ENCODE measurements at places on chromosomes 1 and 21.

DNA sequence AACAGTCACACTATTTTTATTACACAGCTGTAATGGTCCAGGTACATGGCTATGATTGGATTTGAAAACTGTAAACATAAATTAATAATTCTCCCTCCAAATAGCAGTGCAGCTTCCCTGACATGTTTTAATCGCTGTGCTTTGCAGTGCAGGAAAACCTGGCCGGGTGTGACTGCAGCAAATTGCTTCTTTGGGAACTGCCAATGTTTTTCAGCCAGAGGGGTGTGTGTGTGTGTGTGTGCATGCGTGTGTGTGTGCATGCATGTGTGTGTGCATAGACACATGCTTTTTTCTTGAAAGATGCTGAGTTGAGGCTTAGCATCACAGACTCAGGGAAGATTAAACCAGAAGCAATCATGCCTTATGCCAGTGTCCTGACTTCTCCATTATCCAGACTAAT, 231.2 kb downstream of the PRDM2 start:
- no peaks in the 10 kb centered on the region for H3K36me3 ChIP-seq
- no peaks in the 10 kb centered on the region for H3K4me1 ChIP-seq
- no peak for DNase-seq
- H3K27me3 ChIP-seq: no peaks in the 10 kb centered on the region
- H3K27ac ChIP-seq: no peak overlapping the region
- no peak overlapping the region for H3K4me3 ChIP-seq

DNA sequence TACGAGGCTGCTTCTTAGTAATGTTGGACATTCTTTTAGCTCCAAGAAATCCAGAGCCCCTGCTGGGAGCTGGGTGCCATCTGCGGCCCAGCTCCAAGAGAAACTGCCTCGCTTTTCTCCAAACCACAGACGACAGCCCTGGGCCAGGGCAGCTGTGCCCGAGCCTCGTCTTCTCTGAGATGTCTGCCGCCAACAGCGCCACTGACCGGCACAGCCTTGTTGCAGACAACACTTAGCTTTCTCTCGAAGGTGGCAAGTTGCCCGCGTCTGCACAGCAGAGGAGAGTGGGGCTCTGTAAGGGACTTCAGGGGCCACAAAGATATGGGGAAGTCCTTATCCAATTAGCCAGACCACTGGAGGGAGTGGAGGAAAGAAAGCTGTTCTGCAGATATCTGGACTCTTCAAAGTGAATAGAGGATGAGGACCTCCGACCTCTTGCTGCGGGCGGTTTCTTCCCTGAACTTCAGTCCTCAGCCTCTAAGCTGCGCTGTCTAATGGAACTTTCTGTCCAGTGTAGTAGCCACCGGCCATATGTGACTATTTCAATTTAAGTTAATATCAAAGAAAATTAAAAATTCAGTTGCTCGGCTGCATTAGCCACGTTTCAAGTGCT, 63.9 kb upstream of the DISP3 start:
- H3K27me3 ChIP-seq: peaks cover 4% of the 10 kb centered on the region
- no peaks in the 10 kb centered on the region for H3K36me3 ChIP-seq
- no peak overlapping the region for H3K4me3 ChIP-seq
- peaks cover 2% of the 10 kb centered on the region for H3K4me1 ChIP-seq
- DNase-seq: no peak

GRCh38 chr1:103459346-103459745, 66.2 kb upstream of the RNPC3 start:
- no peak overlapping the region for H3K4me3 ChIP-seq
- DNase-seq: no peak
- no peaks in the 10 kb centered on the region for H3K36me3 ChIP-seq
- H3K27me3 ChIP-seq: no peaks in the 10 kb centered on the region

- no peak overlapping the region for H3K4me3 ChIP-seq
- H3K27ac ChIP-seq: no peak overlapping the region
- H3K27me3 ChIP-seq: peaks cover 8% of the 10 kb centered on the region
- no peak for DNase-seq
These were observed 34.6 kb downstream of the OLFML2B start for GRCh38 chr1:161989108-161989507.

DNA sequence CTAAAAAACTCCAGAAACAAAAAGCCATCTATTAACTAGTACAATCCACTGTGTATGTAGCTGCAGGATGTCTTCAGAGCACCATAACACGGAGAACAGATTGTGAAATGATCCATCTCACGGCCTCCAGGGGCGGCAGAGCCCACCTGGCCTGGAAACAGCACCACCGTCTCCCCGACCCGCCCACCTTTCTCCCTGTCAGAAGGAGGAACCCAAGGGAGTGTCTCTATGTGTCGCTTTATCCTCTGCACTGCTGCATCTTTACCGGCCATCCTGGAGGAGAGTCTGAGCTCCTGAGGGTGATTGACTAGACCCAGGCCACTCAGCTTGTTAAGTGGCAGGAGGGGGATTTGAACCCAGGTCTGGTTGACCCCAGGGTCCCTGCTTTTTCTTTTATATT, 405.0 kb downstream of the MATN1 start:
- no peak for DNase-seq
- H3K27ac ChIP-seq: no peak overlapping the region
- H3K27me3 ChIP-seq: peaks cover 2% of the 10 kb centered on the region
- no peaks in the 10 kb centered on the region for H3K36me3 ChIP-seq
- H3K4me3 ChIP-seq: no peak overlapping the region

DNA sequence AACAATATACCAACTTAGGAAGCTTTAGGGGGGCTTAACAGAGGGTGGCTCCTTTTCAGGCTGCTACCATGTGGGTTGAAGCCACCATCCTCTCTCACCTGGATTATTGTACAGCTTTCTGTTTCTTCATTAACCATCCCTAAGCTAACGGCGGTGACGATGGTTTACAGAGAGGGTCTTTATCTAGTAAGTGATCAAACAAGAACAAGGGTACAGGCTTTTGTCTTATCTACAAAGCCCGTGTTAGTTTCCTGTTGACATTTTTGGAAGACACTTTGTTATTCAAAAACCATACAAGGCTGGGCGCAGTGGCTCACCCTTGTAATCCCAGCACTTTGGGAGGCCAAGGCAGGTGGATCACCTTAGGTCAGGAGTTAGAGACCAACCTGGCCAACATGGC, 20.4 kb downstream of the SLC25A33 start:
- H3K4me1 ChIP-seq: peaks cover 26% of the 10 kb centered on the region
- H3K4me3 ChIP-seq: no peak overlapping the region
- DNase-seq: no peak
- no peak overlapping the region for H3K27ac ChIP-seq
- H3K36me3 ChIP-seq: peaks cover 58% of the 10 kb centered on the region

DNA sequence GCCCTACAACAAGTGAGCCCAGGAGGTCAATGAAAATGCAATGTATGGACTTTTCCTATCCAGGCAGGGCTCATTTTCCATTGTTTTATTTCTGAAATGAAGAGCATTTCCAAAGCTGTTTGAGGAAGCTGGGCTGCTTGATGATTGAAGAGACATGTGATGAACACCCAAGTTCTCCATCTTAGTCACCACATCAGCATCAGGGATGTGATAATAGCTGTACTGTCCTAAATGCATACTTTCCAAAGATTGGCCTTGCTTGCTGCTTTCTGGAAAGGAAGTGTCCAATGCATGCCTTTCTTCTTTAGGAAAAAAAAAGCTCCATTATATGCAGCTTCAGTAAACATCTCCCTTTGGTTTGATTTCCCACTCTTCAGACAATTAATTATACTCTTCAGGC, 425.9 kb upstream of the RUNX1 start:
- H3K4me1 ChIP-seq: peaks cover 25% of the 10 kb centered on the region
- no peak overlapping the region for H3K27ac ChIP-seq
- H3K4me3 ChIP-seq: no peak overlapping the region
- peaks cover 13% of the 10 kb centered on the region for H3K27me3 ChIP-seq
